ENCODE measurements at places on chromosomes 3 and 15.

GRCh38 chr3:104805508-104805907, 561.2 kb upstream of the ALCAM start:
- DNase-seq, result no peak

- DNase-seq, result no peak
These were observed 185.1 kb upstream of the TGFBR2 start for GRCh38 chr3:30421266-30421665.

DNA sequence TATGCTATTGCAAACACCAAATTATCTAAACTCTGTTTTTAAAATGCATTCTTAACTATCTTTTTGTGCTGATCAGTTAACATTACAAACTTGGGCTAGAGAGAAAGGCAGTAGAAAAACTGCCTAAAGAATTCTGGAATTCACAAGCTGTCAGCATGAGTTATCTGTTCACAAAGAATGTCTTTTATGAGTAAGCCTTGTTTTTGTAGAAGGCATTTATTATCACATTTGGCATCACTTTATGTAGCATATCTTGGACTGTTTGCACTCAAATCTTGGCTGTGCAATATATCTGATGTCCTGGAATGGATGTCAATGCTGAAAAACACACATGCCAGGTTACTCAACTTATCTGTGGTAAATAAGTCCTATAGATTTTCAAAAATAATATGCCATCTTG, 15.5 kb upstream of the BCHE start:
- no peak for DNase-seq

GRCh38 chr3:39879581-39879980, 70.2 kb downstream of the MYRIP start:
- no peak for DNase-seq

- DNase-seq, result no peak
These were observed 127.9 kb downstream of the SLC25A26 start for GRCh38 chr3:66348704-66349103.

DNA sequence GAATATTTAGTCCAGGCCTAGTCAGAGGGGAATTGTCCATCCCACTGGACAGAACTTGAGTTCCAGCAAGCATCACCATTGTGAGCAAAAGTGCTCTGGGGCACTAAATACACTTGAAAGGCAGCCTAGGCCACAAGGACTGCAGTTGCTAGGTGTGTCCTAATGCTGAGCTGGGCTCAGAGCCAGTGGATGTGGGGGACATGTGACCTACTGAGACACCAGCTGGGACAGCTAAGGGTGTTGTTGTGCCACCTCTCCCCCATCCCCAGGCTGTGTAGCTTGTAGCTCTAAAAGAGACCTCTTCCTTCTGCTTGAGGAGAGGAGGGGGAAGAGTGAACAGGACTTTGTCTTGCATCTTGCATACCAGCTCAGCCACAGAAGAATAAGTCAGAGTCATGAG, 120.9 kb downstream of the DTWD1 start:
- no peak for DNase-seq

DNA sequence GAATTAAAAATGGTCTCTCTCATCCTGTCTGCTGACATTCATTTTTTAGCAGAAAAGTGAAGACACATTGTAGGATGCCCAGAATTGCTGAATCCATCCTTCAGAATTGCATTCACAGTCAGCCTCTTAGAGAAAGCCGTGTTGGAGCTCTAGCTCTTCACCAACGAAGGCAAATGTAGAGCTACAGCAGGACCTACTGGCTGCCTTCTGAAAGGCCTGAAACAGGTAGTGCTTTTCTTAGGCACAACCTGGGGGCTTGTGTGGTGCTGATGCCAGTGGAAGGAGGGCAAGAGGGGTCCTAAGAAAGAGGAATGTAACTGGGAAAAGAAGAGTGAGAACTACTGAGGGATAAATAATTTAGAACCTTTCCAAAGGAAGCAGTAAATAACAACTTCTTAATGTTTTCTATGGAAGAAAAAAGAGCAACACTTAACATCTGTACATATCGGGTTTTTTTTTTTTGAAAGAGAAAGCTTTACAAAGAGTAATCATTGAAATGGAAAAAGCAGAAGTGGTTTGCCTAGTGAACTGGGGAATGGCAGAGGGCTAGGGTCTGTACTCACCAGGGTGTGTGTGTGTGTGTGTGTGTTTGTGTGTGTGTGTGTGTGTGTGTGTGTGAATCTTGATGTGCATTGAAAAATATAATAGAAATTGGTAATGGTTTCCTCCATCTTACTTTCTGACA, 297.8 kb downstream of the SATB1 start:
- DNase-seq, result no peak

GRCh38 chr3:156433910-156434309, 121.0 kb downstream of the SSR3 start:
- no peak for DNase-seq

DNA sequence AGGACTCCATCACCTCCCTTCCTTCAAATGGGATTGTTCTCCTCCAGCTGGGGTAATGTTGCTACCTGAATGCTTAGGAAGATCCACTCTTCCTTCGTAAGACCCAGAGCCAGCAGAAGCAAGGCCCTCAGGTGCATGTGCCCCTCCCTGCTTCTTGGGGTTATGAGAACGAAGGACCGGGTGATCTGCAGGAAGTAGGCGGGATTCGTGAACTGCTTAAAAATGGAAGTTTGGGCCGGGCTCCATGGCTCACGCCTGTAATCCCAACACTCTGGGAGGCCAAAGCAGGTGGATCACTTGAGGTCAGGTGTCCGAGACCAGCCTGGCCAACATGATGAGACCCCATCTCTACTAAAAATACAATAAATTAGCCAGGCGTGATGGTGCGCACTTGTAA, 8.0 kb downstream of the TLR9 start:
- DNase-seq, result no peak

DNA sequence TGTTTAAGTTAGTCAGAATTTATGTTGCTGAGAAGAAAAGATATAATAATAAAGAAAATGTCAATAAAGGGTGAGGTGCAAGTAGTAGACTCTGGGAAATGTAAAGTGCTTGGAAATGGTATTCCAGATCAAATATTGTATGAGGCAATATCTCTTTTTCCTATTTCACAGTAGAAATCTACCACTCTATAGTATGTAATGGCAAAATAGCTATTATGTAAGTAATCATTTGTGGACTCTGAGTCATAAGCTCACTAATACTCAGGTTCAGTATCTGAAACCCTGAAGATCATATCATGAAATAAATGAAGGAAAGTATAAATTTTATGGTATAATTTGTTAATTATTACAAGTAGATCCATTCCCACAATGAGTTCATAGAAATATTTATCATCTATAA, 322.1 kb downstream of the PYDC2 start:
- DNase-seq, result no peak

GRCh38 chr3:57112206-57112605, 51.7 kb downstream of the SPATA12 start:
- no peak for DNase-seq

All from posterior cingulate gyrus (tissue), 11 donors.